Vagina (tissue), 2 donors: ENCODE measurements at places on chromosomes 5 and 9.

DNA sequence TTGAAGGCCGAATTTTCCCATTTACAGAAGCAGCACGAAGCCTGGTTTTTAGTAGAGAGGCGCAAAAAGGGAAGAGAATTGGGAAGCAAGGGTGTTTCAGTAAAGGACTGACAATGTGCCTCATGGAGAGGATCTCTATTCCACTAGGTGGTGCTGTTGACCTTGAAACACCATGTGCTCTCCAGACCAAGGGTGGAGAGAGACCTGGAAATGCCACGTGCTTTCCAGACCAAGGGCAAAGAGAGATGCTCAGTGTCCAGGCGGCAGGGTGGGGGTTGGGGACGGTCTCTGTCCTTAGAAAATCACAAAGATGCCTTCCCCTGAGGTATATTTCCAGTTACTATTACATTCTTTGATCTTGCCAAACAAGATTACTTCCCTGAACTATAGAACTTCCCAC, 425.3 kb downstream of the CSNK1G3 start:
- DNase-seq: no peak

GRCh38 chr9:93236541-93237206, 52.7 kb downstream of the WNK2 start:
- DNase-seq: no peak

- DNase-seq: no peak
Measured at GRCh38 chr5:73507062-73507461, 8.8 kb downstream of the BTF3 start.

GRCh38 chr9:107705521-107705920, 216.0 kb upstream of the KLF4 start:
- DNase-seq: no peak

GRCh38 chr9:93302586-93303257, 118.8 kb downstream of the WNK2 start:
- DNase-seq: no peak

DNA sequence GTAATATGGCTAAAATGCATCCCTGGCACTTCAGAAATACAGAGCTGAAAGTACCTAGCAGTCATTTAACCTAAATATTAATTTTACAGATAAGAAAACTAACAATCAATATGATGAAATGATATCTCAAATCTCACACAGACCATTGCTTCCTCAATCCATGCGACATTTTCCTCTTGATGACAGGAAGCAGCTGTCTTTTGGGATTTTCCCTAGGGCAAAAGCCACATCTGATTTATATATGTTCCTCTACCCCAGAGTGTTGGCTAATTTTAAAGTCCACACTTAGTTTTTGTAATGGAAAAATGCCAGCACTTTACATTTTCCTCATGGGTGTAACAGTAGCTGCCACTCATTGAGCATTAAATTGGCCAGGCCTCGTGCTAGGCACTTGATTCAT, 47.7 kb upstream of the ITGA1 start:
- DNase-seq: no peak

GRCh38 chr9:109166171-109166770, 778 bp downstream of the FRRS1L start:
- no peak for DNase-seq

DNA sequence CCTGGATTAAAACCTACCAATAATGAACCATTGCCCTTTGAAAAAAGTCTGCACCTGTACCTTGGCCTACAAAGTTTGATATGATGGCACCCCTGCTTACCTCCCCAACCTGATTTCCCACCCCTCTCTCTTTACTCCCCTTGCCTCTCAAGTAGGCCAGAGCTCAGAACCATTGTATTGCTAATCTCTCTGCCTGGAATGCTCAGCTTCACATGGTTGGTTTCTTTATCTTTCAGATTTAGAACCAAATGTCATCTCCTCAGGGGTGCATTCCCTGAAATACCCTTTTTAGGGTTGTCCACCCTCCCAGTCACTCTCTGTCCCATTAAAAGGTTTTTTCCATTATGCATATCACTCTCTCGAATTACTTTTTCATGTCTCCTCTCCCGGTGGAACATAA, 116.6 kb upstream of the VCAN start:
- no peak for DNase-seq

DNA sequence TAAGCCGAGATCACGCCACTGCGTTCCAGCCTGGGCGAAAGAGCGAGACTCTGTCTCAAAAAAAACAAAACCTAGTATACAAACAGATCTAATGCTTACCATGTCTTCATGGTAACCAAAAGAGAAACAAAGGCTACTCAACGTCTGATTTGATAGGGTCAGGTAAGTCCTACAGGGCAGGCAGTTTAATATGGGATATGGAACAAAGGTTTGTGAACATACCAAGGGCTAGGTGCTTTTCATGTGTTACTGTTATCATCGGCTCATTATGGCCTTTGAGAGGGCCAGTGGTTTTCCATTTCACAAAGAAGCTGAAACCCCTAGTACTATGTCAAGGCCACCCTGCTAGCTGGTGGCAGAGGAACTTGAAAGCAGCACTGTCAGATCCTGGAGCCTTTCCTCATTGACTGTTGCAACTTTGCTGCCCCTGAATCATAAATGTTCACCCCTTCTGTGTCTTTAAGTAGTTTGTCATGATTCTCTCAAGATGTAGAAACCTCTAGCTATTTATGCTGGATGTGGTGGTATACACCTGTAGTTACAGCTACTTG, 5.1 kb downstream of the IQGAP2 start:
- DNase-seq: no peak

DNA sequence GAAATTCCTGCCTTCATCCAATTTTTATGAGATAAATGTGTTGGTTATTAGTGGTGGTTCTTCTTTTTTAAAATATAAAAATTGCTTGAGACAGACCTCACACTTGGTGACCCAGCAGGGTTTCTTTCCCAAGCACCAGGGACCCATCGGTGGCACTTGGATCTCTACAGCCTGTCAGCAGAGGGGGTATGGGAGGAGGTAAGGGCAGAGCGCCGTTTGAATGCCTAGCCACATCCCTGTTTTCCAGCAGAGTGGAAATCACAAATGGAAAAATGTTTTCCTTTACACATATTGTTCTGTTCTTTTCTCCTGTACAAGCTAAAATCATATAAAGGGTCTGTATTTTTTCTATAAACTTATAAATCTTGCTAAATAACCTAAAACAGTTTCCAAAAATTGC, 248.0 kb downstream of the NR3C1 start:
- DNase-seq: no peak
